ENCODE measurements at places on chromosomes 11 and 22.

DNA sequence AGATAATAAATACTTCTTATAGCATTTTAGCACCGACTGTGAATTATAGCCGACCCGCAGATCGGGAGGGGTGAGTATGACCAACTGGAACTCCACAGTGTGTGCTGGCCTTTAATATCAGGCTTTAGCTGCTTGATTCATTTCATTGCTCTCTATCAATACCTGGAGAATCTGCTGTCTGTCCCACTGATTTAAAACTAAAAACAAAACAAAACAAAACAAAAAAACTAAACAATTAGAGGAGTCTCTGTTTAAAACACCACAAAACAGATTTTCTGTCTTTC lies 216.8 kb downstream of the FAT3 start:
- DNase-seq = no peak

- no peak for DNase-seq
Measured at GRCh38 chr11:46305295-46305694, 27.8 kb downstream of the CREB3L1 start.

DNA sequence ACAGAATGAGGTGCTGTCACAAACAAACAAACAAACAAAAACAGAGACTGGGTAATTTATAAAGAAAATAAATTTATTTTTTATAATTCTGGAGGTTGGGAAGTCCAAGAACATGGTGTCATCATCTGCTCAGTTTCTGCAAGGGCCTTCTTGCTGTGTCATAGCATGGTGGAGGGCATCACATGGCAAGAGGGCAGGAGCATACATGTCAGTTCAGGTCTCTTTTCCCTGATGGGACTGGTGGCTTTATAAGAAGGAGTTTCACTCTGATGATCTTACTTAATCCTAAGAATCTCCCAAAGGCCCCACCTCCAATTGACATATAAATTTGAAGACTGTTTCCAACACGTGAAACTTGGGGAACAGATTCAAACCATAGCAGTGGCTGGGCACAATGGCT lies 135.7 kb downstream of the NECTIN1 start:
- no peak for DNase-seq

- DNase-seq = no peak
Measured at GRCh38 chr11:102664001-102664752, 39.0 kb upstream of the MMP20 start.

GRCh38 chr11:79466411-79466810 lies 25.6 kb upstream of the TENM4 start:
- DNase-seq = no peak
